ENCODE measurements at places on chromosomes 4 and X.
A peak's percentile ranks its signal among the peaks of the same experiment; 100 is the strongest.

DNA sequence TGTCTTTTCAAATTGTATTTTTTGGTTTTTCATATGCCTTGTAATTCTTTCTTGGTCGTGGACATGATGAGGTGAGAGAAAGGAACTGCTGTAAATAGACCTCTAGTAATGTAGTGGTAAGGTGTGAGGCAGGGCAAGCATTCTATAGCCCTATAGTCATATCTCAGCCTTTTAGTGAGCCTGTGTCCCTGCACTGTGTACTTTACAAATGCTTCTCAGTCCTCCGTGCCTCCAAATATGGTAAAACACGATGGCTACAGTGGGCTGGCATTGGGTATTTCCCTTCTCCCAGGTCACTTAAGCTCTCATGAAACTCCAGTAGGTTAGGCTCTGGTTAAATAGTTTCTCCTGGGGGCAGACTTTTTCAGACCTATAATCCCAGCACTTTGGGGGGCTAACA is 57.9 kb upstream of the PLS3 start:
- no peak for DNase-seq

DNA sequence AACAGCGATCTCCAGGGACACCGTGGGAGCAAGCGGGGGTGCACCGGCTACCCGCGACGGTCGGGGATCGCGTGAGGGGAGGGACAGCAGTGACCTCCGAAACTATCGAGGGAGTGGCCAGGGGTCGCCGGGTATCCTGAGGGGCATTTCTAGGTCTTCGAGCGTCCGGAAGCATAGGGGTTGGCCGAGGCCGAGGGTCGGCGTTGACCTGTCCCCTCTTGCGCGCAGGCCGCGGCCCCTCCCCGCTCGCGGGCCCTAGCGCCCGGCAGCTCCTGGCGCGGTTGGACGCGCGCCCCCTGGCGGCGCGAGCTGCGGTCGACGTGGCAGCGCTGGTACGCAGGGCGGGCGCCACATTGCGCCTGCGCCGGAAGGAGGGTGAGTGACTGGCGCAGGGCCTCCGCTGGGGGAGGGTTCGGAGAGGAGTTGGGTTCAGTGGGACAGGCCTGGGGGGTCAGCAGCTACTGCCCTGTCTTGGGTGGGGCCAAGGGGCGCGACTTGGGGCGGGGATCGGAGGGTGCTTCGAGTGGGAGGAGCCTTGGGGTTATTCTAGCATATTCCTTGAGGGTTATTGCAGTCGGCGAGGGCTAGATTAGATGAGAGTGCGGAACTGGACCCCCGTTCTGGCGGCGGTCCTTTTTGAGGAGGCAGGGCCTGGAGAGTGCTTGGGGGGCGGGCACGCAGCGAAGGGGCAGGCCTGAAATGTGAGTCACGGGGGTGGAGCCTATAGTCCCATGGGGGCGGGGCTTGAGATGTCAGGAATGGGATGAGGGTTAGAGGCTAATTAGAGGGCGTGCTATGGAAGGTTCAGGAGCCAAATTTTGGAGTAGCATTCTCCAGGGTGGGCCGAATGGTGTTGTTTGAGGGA is 1.2 kb downstream of the MAGIX start:
- DNase-seq: peak; percentile 83

- DNase-seq: no peak
Measured at GRCh38 chr4:42566835-42567234, 90.1 kb downstream of the ATP8A1 start.

- DNase-seq: no peak
Measured at GRCh38 chrX:41322821-41323603, 10.9 kb upstream of the DDX3X start.

- DNase-seq: no peak
Measured at GRCh38 chr4:100517864-100518341, at the start of gene EMCN. TSS of gene EMCN (minus strand) at chr4:100518022. CDS start at chr4:100517914, 108 bp downstream.

DNA sequence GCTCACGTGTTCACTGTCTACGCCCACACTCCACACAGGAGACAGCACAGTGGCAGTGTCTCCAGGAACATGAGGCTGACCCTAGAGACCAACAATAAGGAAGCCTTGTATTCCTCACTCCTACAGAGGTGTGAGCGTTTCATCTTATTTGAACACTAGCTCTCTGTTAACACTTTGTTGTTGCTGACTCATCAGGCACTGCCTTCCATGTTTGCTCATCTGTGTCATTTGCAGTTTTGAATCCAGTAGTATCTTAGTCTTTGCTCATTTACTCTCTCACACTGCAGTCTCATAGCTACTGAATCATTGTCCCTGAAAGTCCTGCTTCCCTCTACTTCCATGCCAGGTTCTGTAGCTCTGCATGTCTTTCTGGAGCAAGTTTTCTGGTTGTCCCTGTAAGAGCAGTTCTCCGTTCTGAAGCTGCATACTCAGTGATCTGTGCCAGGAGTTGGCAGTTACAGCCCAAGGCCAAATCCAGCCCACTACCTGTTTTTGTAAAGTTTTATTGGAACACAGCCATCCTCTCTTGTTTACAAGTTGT is 80.3 kb upstream of the DCLK2 start:
- peak; percentile 68 for DNase-seq

- DNase-seq: no peak
Measured at GRCh38 chr4:80183250-80184052, 13.9 kb upstream of the PRDM8 start.

DNA sequence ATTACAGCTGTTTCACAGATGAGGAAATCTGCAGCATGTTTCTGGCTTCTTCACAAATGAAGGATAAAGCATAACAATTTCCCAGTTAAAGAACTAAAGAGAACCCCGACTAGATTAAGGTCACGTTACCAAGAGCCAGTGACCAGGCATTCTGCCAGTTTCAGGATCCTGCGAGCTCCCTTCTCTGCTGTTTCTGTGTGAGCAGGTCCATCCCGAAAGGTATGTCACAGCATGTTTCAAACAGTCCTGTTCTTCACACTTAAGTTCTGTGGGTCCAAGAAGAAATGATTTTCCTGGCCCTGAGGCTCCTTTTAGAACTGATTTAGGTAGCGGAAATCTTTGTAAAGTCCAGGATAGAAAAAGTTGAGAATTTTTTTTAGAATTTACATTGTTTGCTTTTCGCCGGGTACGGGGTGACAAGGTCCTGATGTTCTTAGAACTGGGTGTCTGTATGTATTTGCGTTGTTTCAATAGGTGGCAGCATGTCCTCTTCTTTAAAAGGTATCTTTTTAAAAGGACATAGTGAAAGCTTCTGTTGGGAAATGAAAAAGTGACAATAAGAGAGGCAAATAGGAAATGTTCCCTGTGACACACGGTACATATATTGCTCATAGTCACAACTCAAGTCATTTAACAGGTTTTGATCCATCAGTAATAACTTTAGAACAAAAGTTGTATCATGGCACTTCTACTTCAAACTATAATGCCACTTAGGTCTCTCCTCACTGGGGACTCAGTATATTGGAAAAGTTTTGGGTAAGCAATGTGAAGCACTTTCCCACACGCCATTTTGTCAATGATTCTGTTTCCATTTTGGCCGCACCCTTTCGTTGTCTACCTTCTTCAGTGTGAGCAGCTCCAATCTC is 18.4 kb downstream of the IL21 start:
- no peak for DNase-seq

DNA sequence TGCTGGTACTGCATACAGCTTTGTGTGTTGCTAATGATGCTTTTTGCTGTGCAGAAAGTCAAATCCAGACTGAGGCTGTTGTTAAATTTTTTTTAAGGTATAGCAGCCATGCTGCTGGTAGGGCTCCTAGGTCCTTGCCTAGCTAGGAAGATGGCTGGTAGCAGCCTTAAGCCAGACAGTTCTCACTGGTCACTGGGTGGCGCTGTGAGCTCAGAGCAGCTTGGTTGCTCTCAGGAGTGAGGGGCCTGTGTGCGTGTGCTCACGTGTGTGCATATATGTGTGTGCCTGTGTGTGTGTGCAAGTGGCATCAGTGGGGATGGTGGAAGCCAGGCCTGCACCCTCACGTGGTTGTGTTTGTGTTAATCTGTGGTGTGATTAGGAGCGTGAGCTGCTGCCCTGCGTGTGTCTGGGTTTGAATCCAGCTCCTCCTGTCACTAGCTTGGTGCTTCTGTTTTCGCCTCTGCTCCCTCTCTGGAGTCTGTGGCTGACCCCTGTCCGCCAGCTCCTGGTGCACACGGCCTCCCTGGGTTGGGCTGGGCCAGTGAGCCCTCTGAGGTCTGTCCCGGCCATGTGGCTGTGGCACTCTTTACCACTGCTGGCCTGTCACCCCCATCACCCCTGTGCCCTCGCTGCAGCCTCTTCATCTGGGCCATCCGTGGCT is 46.1 kb downstream of the SORCS2 start:
- no peak for DNase-seq

- DNase-seq: no peak
Measured at GRCh38 chr4:69057620-69058409, 38.5 kb upstream of the UGT2B7 start.

- no peak for DNase-seq
Measured at GRCh38 chr4:124684301-124684700, 28.2 kb downstream of the ANKRD50 start.

GRCh38 chrX:102832661-102833060 is 104.4 kb upstream of the RAB40AL start:
- DNase-seq: no peak

DNA sequence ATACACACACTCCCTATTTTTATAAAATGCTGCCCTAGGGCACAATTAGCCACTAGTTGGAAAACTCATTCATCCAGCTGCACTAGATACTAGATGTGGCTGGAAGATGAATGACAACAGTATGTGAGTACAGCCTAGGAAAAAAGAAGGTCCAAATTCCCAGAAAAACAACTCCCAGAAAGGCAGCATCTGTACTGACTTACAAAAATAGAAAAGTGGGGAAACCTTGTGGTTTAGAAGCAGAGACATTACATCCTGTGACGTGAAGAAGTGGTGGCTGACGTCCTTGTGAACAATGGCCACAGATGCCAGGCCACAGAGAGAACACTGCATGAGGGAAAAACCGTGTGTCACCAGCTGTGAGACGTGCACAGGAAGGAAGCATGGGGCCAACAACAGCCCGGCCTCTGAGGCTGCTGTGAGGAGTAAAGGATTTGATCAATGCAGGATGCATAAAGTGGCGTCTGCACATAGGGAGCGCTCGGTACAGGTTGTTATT is 81.2 kb downstream of the SPRY1 start:
- no peak for DNase-seq

DNA sequence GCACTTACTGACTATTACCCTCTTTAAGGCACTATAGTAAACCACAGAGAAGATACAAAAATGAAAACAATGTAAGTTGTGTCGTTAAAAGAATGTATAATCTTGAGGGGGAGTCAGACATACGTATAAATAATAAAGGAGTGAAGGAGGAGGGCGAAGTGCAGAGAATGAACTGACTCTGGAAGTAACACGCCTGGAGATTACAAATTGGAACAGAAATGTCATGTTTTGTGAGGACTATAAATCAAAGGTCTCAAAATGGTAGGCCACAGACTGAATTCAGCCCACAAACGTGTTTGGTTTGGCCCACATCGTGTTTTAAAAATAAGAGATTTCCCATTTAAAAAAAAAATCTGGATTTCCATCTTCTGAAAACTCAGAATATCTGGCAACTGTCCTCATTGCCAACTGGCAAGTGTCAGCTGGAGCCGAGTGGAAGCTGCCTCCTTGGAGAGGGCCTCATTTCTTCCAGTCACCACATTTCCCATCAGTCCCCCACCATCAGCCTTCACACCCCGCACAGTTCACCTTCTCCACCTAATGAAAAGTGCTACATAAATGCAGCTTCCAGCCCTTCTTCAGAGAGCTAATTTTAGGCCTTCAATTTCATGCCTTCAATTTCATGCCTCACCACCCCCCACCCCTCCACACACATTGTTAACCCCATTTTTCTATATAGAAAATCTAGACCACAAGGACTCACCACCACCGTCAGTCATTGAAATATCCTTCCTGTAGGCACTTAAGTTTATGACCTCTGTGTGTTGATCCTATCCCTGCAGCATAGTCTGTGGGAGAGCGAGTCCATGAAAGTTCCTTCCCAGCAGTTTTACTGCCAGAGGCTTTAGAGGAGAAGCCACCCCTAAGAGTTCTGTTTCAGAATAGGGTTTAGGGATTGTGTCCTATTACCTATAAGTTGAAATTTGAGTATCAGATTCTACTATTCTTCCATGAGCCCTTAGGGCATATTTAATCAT is 32.0 kb upstream of the COL25A1 start:
- DNase-seq: no peak

DNA sequence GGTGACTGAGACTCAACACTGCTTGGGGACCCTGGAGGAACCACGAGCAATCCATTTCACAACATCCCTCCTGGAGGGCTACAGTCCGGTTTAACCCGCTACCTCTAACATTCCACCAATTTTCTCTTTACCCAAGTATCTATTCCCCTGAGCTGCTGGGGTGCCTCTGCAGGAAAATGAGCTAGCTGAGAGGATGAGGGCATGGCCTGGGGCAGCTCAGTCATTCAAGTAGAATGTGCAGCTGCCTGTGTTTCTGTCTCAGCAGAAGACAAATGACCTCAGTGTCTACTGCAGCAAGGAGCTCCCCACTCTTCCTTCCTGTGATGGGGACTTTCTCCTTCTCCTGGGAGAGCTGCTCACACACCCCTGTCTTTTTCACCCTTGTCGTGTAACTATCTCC is 120.8 kb downstream of the ZNF518B start:
- no peak for DNase-seq

- DNase-seq: no peak
Measured at GRCh38 chr4:70754470-70754869, 32.7 kb downstream of the RUFY3 start.

DNA sequence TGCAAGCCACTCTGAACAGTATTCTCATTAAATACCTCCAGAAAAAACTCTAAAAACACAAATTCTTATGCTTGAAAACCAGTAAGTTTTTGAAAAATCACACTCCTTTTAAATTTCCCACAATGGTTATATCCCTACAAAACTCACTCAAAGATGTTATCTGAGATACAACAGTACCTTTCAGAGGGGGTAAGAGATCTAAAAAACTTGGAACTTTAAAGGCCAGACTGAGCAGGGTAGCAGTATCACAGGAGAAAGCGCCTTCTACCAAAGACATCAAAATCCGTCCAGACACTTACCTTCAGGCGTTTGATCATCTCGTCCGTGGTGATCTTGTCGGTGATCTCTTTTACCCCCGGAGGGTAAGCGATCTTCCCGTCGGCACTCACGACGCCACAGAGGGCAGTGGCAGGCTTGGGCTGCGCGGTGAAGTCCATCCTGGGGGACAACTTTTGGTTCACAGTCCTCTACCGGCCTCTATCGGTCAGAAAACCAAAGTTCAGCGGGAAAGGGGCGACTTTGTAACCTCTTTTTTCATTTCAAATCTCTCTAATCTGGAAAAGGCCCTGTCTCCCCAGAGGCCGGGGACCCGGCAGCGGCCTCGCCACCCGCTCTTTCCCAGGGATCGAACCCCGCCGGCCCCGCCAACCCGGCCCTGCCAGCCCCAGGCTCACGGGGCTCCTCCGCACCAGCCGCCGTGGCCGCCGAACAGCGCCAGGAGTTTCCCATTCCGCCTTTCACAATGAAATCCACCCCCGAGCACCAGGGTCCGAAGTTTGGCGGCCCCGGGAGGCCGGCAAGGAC is 1.4 kb downstream of the PDS5A start:
- DNase-seq: peak; percentile 71

DNA sequence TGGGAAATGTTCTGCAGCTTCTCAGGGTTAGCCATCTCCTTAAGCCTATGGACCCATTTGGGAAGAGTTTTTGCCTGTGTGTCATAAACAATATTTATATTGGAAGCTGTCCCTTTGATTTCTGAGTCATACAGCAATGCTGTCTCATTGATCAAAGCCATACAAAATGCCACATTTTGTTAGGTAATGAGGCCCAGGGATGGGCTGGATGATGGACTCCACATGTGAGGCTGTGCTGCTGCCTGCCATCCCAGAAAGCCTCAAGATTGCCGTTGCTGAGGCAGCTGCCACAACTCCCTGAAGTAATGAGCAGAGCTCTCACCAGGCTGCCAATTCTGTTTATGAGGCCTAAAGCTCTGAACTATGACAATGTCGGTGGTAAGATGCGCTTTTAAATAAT is 12.2 kb upstream of the GJB1 start:
- no peak for DNase-seq

GRCh38 chrX:109714340-109714958 is 18.6 kb downstream of the ACSL4 start:
- DNase-seq: no peak
